ENCODE measurements at places on chromosomes 7 and 10.

DNA sequence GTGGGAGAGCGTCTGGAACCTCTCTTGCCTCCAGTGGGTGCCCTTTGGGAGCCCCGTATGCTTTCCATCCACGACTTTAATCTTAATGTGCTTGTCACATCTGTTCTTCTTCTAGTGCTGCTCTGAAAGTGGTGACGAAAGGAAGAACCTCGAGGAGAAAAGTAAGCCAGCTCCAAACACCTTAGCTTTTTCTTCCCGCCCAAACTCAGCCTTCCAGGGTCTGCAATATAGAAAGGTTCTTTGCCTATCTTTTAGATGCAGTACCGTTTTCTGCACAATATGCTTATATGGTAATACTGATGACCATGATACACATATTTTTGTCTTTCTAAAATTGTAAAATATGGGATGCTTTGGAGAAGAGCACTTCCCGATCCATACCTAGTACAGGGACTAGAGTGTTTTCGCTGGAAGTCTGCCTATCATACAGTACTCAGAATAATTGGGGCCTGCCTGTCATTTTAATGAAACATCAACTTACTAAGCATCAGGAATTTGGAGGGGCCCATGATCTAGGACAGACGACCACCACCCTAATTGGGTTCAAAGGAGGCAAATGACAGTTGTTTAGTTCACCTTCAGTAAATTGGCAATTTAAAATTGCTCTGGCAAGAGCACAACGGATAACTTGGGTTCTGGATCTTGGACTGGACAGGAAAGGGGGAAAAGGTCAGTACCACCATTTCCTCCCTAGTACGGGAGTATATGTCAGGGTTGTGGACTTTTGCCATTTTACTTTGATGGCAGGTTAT, 884 bp downstream of the RINT1 start:
- no peak for DNase-seq

DNA sequence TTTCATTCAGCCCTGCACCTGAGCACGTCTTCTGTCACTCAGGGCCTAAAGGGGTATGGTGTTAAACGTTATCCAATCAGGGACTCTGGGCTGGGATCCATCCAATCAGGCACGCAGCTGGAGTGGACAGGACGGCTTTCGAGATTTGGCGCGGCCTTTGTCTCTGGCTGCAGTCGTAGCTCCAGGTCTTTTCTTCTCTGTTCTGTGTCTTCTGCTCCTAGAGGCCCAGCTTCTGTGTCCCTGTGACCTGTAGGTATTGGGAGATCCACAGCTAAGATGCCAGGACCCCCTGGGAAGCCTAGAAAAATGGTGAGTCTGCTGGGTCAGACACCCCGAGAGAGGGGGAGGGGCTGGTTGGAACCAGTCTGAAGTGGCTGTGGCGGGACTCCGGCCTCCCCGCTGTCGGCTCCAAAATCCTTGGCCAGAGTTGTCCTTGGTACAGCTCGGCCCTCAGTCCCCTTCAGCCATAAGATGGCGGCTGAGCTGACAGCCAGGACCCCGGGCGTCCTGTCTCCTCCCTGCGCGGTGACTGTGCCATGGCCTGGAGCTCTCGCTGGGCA, 11.7 kb upstream of the ZNF680 start:
- DNase-seq: no peak

GRCh38 chr10:20004087-20004523, 187.9 kb downstream of the PLXDC2 start:
- no peak for DNase-seq

- DNase-seq: no peak
These were observed 79.2 kb downstream of the CCDC3 start for GRCh38 chr10:12922117-12922900.

DNA sequence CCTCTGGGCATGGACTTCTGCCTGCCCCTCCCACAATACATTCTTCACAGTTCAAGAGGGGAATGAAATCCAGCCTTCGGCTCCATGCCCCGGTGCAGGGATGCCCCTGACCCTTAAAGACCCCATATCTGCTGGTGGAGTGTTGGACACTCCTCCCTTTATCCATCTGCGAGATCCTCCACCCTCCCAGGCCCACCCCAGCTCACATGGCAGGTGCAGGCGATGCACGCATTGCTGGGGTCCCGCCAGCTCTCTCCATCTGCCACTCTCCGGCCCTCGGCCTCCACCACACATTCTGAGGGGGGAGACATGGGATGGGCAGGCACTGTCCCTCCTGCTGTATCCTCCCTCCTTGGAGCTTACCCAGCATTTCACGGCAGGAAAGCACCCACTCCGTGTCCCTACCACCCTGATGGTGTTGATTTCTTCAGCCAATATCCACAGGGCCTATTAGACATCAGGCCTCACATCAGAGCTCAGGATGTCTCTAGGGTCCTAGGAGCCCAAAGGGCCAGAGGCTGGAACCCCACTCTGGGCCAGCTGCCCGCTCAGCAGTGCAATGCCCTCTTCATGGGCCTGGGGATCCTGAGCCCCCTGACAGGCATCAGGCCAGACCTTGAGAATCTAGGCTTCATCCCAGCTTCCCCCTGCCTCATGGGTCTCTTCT, 18.3 kb downstream of the ATP6V1F start:
- DNase-seq: no peak

DNA sequence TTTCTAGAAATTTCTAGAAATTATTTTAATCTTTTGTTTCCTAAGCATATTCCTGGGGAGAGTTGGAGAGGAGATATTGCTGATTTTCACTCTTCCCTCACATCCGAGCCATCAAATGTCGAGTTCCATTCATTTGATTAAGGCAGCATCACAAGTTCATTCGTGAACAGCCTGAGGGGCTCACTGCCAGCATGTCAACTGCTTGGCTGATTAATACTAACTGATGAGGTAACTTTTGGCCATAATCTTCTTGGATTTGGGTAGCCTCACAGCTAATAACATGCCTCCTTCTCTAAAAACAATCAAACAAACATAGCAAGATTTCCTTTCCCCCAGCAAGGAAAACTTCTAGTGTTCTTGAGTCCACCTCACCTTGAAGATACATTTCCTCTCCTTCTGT, 87.1 kb upstream of the AFAP1L2 start:
- no peak for DNase-seq

- DNase-seq: no peak
These were observed 11.5 kb downstream of the CLRN3 start for GRCh38 chr10:127881262-127881661.

DNA sequence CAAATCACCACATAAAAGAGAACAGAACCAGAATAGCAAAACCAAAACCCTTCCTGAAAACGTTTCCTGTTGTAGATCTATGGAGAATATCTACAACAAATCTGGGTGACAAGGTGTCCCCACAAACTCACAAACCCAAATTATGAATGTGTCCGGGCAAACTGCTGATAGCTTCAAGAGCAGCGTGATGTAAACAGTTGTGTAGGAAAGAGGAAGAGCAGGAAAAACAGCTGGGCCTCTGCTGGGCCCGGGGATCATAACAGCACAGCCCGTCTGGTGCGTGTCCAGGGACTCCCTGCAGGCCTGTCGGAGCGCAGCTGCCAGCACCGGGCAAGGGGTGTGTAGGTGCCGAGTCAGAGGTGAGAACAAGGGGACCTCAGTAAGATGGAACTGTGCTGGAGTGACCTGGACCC, 53.7 kb downstream of the KCNH2 start:
- no peak for DNase-seq

- DNase-seq: no peak
These were observed 22.2 kb downstream of the CADPS2 start for GRCh38 chr7:122864016-122864415.

- no peak for DNase-seq
These were observed 88.7 kb upstream of the MYL10 start for GRCh38 chr7:101717628-101718357.

DNA sequence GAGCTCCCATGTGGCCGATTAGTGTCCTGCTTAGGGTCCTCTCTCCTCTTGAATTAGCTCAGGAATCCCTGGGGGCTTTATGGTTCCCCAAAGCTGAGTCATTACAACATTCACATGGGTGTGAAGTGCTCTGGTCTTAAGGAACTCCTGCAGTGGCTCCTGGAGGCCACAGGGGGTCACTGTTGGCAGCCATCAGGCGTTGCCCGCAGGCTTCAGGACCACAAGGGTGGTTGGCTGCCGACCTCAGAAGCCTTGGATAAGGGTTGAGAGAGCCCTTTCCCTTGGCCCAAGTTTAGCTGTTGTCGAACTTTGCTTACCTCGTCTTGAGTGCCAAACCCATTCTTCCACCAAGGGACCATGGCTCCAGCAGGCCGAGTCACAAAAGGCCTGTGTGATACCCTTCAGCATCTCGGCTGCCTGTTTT, 61.7 kb downstream of the SH2D4B start:
- no peak for DNase-seq

DNA sequence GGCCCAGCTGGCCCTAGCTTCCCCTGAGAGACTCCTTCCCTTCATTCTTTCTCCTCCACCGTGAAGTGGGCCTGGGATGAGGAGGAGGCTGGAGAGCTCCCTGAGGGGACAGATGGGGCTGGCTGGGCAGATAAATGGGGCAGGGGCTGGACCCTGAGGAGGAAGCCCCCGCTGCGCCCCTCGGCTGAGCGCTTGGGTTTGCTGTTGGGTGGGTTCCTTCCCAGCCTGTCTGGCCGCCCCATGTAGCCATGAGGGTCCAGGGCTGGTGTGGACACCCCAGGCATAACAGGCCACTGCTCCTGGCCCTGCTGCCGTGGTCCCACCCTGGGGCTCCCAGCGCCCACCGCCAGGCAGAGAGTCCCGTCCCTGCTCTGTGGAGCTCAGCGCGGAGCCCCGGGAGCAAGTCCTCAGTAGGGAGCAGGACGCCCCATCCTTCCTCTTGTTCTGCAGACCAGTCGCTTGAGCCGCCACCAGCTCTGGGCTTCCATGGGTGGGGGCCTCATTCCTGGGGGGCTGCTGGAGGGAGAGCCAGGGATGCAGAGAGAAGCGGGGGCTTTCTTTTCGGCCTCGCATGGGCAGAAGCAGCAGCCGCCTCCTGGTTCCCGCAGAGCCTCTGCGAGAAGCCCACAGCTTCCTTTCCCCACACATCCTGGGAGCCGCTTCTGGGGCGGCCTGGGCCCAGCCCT, 266.4 kb upstream of the TCERG1L start:
- no peak for DNase-seq

DNA sequence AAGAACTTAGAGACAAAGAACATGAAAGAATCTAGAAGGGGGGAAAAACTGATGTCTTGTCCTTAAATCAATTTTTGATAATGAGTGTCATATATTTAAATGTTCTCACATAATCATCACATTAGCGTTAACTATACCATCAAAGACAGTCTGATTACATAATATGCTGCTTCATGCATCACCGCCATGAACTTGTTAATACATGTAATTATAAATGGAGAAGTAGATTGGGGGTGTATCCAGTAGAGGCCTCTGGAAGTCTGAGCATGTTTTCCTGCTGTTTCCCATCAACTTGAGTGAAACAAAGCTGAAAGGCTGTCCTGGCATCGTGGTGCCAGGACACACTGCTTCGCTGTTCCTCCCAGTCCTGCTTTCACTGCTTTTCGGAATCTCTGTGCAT, 48.2 kb downstream of the PRLHR start:
- no peak for DNase-seq

DNA sequence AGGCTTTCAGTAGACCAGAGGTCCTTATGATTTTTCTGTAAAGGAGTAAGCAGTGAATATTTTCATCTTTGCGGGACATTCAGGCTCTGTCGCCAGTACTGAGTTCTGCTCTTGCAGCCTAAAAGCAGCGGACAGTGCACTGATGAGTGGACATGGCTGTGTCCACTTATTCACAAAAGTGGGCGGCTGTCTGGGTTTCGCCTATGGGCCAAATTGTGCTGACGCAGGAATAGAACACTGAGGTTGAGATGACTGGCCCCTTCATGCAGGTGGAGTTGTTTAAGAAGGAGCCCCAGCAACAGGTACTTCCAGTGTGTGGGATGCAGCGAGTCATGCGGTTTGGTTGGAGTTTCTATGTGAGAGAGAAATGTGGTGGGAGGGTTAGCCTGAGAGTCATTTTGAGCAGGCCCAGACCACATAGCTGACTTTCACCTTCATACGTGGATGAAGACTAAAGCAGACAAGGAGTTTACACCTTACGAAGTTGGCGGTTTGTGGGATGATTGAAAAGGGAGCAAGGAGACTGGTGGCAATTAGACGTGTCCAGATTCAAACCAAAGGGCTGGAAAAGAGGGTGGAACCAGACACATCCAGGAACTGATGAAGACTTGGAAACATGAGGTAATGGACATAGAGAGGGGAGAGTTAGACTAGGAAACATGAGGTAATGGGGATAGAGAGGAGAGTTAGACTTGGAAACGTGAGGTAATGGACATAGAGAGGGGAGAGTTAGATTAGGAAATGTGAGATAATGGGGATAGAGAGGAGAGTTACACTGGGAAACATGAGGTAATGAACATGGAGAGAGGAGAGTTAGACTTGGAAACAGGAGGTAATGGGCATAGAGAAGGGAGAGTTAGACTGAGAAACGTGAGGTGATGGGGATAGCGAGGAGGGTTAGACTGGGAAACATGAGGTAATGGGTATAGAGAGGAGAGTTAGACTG, 38.2 kb downstream of the WDR37 start:
- DNase-seq: no peak

- no peak for DNase-seq
These were observed 999 bp downstream of the ITIH5 start for GRCh38 chr10:7665767-7666166.

DNA sequence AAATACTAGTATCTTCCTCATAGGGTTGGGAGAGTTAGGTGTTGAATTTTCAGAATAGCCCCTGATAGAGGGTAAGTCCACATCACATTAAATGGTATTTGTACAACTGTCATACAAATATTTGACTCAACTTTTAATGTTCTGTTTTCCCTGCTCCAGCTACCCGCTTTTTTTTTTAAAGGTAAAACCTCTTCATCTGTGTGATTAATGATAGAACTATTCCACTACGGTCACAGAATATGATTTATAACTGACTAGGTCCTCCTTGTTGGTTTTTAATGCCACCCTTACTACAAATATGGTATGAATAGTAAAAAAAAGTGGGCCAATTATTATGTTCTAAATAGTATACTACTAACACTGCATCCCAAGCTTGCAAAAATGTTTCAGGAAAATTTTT, 15.6 kb upstream of the NRP1 start:
- DNase-seq: no peak

DNA sequence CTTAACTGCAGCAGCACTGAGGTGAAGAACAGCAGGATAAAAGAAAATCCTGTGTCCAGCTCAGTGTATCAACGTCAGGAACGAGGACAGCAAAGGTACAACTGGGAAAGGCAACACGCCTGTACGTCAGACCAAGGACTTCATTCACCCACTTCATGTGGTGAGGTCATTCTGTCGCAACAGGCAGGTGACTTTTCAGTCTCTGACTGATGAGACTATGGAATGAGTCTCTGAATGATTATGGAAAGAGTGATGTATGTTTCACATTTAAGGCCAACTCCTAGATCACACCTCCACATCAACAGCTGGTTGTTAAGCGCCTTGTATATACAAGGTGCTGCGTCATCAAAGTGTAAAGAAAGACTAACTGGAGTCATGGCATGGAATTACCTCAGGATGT, 297.6 kb upstream of the SP8 start:
- DNase-seq: no peak

- DNase-seq: no peak
These were observed 27.6 kb upstream of the BMS1 start for GRCh38 chr10:42755028-42755451.

DNA sequence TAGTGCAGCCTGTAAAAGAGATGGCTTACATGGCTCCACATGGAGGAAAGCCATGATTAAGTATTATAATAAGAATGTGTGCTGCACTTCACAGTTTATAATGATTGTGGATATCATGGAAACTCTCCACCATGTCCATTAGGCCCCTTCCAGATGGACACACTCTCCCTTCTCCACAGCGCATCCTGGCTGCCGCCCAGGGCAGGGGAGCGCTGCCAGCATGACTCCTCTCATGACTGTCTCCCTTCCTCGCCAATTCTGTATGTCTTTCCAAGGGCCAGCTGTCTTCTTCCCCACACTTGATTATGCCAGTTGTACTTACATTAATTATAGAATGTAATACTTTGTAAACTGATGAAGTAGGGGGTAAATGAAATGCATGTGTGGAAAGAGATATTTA, 259.3 kb upstream of the TMEM72 start:
- DNase-seq: no peak

Measured in T follicular helper cell (primary cell).